ENCODE measurements at places on chromosomes 4 and X.

DNA sequence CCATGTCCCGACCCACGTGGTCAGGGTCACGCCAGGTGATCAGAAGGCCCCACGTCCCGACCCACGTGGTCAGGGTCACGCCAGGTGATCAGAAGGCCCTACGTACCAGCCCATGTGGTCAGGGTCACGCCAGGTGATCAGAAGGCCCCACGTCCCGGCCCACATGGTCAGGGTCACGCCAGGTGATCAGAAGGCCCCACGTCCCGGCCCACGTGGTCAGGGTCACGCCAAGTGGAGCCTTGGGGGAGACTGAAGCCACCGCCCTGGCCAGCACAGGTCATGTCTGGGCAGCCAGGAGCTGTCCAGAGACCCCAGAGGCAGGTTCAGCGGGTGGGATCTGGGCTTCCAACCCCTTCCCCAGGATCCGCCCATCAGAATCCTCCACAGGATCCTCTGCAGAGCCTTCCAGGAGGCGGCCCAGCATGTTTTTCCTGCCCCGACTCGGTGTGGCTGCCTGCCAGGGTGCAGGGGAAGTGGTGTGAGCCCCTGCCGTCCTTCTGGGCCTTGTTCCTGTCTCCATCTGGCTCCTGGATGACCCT, 58.4 kb downstream of the FAM53A start:
- DNase-seq: no peak

GRCh38 chr4:169338241-169338640, 67.5 kb upstream of the SH3RF1 start:
- DNase-seq: no peak

DNA sequence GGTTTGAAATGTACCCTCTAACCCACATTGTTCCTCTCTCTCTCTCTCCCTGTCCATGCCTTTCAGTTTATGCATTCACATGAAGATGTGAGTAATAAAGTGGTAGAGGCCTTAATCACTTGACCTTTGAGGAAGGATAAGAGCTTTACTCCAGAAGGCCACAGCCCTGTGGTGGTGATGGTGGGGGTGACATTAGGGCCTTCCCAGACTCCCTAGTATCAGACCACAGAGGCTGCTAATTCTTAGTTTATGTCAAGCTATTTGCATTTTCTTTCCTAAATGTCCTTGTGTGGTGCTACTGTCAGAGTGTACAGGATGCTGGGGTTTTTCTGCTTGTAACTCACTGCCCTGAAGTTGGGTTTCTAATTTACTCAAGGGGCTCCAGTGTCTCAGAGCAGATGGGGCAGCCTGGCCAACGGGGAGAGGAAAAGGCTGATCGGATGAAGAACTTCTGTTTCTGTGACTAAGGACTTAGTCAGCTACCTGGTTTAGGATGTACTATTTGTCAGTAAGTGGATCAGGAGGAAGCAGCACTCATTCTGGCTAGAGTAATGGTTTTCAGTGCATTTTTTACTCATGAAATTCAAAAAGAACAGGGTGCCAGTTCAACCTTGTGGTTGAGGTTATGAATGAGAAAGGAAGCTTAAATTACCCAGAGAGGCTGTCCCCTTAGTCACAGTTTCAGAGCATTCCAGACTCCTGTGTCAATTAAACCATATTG, 509.6 kb upstream of the DIPK2B start:
- peak; percentile 95 for DNase-seq

DNA sequence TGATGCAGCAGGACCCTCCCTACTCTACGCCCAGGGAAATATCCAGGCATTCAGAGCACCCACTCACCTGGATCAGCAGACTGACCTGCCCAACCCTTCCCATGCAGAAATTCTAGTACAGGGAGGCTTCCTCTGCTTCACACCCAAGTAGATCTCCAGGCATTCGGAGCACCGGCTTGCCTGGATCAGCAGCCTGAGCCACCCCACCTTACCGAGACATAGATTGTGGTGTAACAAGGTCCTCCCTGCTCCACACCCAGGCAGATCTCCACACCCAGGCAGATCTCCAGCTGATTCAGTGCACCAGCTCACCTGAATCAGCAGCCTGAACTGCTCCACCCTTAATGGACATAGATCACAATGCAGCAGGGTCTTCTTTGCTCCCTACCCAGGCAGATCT, 215.1 kb upstream of the CPEB2 start:
- no peak for DNase-seq

- peak; percentile 40 for DNase-seq
These were observed 93.4 kb upstream of the RXFP1 start for GRCh38 chr4:158428242-158428641.

DNA sequence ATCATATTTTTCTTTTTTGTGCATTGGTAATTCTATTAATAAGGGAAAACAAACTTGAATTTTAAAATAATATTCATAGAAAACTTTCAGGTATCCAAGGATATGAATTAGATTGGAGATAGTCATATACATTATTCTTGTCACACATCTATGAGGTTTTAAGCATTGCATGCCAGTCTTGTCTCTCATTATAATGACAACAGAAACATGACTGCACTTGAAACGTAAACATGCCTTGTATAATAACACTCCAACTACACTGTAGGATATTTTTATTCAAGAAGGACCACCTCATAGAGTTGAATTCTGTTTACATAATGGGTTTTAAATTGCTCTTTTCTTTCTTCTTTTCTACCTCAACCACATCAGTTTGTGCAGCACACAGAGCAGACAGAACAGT, 104.5 kb downstream of the DCAF8L2 start:
- DNase-seq: no peak

GRCh38 chr4:84492290-84492689, 6.8 kb downstream of the NKX6-1 start:
- no peak for DNase-seq

GRCh38 chr4:81472281-81473182, 825 bp upstream of the RASGEF1B start:
- peak; percentile 44 for DNase-seq
